ENCODE measurements at places on chromosomes 6 and 20.

- DNase-seq, result no peak
Observed at GRCh38 chr6:21597801-21598673, 4.5 kb downstream of the SOX4 start.

DNA sequence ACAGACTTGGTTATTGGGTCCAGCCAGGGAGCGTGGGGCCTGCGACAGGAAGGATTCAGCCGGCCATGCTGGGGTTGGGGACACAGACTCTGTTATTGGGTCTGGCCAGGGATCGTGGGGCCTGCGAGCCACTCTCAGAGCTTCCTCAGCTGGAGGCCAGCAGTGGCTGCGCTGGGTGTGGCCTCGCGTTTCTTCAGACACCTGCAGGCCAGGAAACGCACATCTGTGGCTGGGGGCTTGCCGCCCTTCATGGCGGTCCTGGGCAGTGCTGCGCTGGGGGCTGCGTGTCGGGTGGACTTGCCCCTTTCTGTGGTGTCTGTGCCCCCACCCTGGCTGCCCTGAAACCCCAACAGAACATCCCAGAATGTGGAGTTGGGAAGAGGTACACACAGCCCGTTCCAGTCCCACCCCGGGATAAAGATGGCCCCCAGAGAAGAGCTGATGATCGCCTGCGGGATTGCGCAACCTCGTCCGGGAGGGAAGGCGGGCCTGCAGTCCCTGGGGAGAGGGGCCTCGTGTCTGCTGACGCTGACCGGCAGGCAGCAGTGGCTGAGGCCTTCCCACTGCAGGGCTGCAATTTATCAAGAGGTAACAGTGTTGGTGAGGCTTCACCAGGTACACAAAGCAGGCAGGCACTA is 16.9 kb upstream of the MTG2 start:
- no peak for DNase-seq

DNA sequence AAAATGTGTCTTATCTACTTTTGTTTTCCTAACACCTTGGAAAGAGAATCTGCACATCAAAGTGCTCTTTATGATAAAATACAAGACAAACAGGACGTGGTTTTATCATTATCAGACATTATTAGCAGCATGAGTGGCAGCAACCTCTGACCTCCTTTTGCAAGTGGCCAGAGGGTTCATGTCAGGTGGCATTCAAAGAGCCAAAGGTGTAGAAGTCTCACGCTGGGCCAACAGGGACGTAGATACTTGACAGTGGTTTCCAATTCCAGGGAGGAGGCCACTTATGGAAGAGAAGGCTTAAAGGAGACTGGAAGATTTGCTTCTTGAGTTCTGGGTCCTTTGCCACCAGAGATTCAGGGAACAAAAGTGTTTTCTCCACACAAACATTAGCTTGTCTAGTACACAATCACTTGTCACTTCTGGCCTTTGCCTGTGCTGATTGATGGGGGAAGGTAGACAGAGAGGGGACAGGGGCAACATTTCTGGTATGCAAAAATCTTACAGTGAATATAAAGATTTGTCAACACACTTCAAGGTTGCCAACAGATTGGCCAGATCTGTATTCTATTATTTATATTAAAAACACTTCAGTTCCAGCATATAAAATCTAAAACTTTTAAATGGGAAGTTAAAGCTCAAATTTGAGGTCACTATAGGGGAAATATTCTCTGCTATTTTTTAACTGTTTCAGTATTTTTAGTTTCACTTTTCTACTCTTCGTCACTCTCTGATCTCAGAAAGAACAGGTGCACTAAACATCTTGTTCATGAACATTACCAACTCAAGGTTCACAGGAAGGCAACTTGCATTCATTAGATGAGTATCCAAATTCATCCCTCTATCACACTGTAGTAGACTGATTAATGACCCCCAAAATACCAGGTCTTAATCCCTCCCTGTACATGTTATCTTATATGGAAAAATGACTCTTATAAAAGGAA is 52.1 kb upstream of the FBXO30 start:
- DNase-seq, result no peak

- DNase-seq, result no peak
Observed at GRCh38 chr20:53613748-53614147, 20.1 kb upstream of the ZNF217 start.

GRCh38 chr20:38306379-38306778 is 2.4 kb downstream of the BPI start:
- DNase-seq, result no peak

- DNase-seq, result no peak
Observed at GRCh38 chr20:40953856-40954255, 74.8 kb upstream of the TOP1 start.

GRCh38 chr20:11166712-11167111 is 492.9 kb upstream of the JAG1 start:
- no peak for DNase-seq

DNA sequence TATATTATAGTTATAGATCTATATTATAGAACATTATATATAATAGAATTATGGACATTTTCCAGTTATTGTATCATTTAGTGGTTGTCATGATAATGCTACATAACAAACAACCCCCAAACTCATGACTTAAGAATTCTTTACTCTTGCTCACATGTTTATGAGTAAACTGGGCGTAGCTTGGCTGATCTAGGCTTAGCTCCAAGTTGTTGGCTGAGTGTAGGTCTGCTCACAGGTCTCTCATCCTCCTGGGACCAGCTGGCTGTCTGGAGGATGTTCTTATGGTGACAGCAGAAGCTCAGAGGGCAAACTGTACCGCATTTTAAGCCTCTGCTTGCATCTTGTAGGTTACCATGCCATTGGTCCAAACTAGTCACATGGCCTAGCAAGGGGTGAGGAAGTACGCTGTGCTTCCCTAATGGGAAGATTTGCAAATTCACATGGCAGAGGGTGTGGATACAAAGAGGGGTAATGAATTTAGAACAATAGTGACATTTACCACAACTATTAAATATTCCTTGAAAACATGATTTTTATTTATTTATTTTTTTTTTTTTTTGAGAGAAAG is 34.2 kb downstream of the ARHGAP40 start:
- DNase-seq, result peak; percentile 27

GRCh38 chr6:42269974-42270510 is 52.4 kb upstream of the MRPS10 start:
- no peak for DNase-seq

DNA sequence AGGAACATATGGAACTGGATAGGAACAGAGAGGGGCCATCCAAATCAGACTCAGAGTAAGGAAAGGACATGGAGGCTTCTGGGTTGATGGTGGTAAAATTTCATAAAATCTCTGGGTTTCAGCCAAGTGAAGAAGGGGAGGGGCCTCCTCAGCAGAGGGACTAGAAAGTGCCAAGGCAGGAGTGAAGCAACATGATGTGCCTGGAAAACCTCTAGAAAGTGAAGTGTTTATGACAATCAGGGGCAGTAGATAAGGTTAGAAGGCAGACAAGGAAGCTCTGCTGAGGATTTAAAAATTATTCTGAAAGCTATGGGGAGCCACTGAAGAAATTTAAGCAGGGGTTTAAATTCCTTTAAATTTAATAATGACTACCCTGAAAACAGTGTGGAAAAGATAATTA is 126.0 kb upstream of the TENT5A start:
- no peak for DNase-seq

- DNase-seq, result peak; percentile 52
Observed at GRCh38 chr6:39029156-39030011, 19.2 kb upstream of the GLP1R start.

GRCh38 chr20:48295445-48295903 is 510.2 kb upstream of the SULF2 start:
- no peak for DNase-seq

DNA sequence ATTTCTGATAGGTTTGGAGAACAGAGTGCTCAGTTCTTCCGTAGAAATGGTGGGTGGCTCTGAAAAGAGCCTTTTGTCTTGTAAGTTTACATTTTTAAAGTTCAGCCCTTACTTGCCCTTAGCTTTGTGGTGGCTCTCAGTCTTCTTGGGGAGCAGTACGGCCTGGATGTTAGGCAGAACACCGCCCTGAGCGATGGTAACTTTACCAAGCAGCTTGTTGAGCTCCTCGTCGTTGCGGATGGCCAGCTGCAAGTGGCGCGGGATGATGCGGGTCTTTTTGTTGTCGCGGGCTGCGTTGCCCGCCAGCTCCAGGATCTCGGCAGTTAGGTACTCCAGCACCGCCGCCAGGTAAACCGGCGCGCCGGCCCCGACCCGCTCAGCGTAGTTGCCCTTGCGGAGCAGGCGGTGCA is 19.5 kb downstream of the OR2B2 start:
- DNase-seq, result no peak

Measured in suppressor macrophage (primary cell).